Large intestine (tissue), 12 donors: ENCODE measurements at places on chromosomes 6 and 20.

- no peak for DNase-seq
Observed at GRCh38 chr6:33583591-33584155, 3.6 kb upstream of the BAK1 start.

DNA sequence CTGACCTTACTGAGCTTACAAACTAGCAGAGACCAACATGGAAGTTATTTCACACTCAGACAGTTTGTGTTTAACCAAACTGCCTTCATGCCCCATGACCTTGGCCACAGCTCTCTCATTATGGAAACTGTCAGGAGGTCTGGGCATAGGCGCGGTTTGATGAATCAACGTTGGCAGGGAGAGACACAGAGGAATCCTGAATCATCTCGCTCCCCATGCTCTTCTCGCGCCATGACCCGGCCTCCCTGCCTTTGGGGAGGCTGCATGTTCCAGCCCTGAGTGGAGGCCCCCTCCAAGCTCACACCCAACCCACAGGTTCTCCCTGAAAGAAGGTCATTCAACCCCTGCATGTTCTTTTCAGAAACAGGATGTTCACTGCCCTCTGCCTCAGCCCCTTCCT lies 15.9 kb upstream of the GDAP1L1 start:
- no peak for DNase-seq

- no peak for DNase-seq
Observed at GRCh38 chr20:137668-138490, 4.5 kb upstream of the DEFB126 start.

- DNase-seq, result peak; percentile 32
Observed at GRCh38 chr20:54172856-54173652, 732 bp downstream of the CYP24A1 start.

DNA sequence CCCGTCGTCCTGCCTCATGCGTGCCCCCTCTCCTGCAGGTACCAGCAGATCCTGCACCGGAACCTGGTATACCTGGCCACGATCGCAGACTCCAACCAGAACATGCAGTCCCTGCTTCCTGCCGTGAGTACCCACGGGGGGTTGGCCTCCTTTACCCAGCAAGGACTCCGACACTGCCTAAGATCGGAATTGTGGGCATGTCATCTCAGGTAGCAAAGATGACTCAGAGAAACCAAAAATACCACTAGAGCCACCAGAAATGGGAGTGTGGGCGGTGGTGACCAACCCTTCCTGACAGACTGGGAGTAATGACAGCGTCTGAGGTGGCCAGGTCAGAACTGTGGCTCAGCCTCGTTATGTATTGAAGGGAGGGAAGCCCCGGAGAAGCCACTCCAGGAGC lies 16.3 kb downstream of the SS18L1 start:
- no peak for DNase-seq

GRCh38 chr20:14726591-14726990 lies 389.2 kb upstream of the FLRT3 start:
- no peak for DNase-seq

GRCh38 chr6:11667876-11668275 lies 110.7 kb downstream of the ADTRP start:
- no peak for DNase-seq

DNA sequence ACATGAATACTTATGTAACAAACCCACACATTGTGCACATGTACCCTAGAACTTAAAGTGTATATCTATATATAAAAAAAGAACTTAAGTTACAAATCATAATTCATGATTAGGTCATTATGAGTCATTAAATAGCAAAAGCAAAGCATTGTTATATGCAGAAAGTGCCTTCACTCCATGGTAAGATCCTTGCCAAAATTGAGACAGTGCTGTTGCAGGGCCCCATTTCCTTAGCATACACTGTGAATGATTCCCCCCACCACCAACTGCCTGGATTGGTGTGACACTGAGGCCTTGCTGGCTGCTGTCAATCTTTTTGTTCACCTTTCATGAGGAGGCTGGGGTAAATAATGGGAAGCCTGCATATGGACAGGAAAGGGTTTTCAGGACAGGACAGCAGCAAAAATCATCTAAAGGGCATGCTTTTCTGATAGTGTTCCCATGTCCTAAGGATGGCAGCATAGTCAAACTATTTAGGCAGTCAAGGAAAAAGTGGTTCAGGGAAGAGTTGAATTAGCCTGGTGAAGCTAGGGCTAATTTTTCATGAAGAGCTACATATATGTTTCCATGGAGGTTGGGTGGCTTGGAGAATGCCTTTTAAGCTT lies 188.2 kb upstream of the ASCC3 start:
- no peak for DNase-seq

GRCh38 chr6:14920276-14920675 lies 325.6 kb upstream of the JARID2 start:
- no peak for DNase-seq

DNA sequence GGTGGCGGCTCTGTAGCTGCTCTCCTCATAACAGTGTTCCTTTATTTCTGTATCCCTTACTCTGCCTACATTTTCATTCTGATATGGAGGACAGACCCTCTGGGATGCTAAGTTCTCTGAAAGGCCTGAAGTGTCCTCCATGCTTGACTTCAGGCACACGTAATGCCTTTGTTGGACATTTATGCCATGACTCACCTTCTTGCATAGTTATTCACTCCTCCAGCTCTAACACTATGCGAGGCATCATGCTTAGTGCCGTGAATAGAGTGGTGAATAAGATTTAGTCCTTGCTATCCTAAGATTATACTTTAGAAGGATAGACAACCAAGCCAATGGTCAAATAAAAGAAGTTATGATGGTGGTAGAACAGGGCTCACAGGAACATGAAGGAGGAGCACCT lies 760.9 kb upstream of the FLRT3 start:
- DNase-seq, result no peak

DNA sequence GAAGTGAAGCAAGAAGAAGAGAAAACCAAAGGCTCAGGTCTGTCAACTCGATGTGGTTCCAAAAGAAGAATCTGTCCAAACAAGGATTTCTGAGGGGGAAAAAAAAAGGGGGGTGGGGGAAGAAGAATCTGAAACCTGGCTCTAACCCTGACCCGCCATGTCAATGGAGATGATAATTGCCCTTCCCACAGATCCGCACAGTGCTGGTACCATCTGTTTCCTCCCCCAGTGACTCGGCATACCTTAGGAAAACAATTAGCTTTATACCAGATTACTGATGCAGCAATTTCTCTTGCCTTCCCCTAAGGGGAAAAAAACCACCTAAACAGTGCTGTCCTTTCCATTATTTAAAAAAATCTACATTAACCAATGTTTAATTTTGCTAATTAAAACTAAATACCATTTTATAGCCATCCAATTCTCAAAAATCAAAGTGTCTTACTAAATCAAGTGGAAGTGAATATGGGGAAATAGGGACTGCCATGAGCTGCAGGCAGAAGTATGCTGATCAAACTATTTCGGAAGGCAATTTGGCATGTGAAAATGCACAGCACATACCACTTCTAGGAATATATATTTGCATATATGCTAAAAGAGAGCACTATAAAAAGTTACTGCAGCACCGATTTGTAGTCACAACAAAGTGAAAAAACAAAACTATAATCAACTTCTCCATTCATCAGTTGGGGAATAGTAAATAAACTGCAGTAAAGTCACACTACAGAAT lies 46.8 kb downstream of the MAP7 start:
- no peak for DNase-seq

- DNase-seq, result peak; percentile 53
Observed at GRCh38 chr20:50360218-50360672, 149.9 kb upstream of the PTPN1 start.

- no peak for DNase-seq
Observed at GRCh38 chr20:51447097-51447764, 95.3 kb downstream of the NFATC2 start.

DNA sequence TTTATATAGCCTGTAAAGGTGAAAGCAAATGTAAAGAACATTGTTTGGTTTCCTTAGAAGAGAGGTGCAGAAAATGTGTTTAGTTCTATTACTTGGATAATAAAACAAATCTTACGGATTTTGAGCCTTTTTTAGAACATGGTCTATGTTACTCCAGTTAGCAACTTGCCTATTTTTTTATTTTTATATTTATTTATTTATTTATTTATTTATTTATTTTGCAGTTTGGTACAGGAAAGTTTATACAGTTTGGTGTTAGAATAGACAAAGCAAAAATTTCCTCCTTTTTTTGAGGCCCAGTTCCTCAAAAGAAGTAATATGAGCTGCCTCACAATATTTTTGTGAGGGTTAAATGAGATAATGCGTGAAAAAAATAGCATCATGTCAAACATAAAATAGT lies 41.6 kb upstream of the EEF1E1 start:
- DNase-seq, result no peak
